ENCODE measurements at places on chromosomes 12 and 14.
A peak's percentile ranks its signal among the peaks of the same experiment; 100 is the strongest.

- DNase-seq: no peak
These were observed 2.0 kb downstream of the PKP2 start for GRCh38 chr12:32894566-32894965.

DNA sequence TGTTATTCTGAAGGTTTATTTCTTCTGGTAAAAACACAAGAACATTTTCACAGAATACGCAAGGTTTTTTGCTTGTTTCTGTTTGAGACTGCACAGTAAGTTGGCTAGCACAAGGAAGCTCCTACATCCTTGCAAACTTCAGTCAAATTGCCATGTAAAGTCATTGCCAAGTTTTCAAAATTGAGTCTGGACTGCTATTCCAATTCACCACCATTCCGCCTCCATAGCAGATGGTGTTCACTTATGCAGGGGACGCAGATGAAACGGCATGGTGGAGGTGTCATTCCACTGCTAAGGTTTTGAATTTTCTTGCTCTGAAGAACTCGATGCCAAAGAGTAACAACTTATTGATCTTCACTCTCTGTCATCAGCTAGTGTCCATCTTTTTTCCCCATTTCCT is 303.9 kb upstream of the SYT1 start:
- peak; percentile 50 for DNase-seq

- DNase-seq: no peak
These were observed 14.8 kb downstream of the JDP2 start for GRCh38 chr14:75442642-75443041.

DNA sequence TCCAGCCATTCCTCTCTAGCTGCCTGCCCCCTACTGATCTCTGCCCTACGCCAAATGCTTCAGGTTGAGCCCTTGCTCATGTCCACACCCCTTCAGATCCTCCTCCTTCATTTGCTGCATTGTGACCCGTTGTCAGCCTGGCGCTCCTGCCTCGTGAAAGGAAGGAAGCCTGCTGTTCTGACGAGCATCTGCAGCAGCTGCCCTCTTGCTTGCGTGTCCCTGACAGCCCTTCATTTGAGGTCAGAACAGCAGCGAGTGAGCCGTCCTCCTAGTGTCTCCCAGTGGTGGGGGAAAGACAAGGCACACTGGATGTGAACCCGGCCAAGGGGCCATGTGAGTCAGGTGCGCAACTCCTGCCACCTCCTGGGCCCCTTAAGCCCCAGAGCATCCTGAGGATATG is 3.0 kb upstream of the PIANP start:
- no peak for DNase-seq

- no peak for DNase-seq
These were observed 57.9 kb downstream of the RFLNA start for GRCh38 chr12:124352839-124353238.

GRCh38 chr12:79959484-79959883 is 24.6 kb upstream of the PPP1R12A start:
- peak; percentile 56 for DNase-seq

- no peak for DNase-seq
These were observed 11.9 kb downstream of the NAA25 start for GRCh38 chr12:112096667-112097066.

DNA sequence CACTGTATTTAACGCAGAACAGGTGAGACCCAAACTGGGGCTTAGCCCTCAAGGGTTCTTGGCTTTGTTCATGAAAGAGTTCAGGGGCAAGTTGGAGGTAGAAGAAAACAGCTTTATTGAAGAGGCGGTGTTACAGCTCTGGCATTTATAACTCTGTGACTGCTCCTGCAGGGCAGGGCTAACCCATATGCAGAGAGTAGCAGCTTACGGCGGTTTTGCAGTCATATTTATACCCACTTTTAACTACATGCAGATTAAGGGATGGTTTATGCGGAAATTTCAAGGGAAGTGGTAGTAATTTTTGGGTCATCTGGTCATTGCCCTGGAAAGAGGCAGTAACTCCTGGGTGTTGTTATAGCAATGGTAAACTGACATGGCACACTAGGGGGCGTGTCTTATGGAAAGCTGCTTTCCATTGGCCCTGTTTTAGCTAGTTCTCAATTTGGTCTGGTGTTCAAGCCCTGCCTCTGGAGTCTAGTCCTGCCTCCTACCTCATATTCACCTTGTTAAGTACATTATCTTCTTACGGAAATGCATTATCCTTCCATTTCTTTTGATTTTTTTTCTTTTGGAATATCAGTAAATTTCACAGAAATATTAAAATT is 1.8 kb upstream of the IAPP start:
- DNase-seq: no peak

GRCh38 chr12:42156232-42156631 is 11.6 kb upstream of the GXYLT1 start:
- no peak for DNase-seq

- DNase-seq: no peak
These were observed 32.8 kb upstream of the C14orf180 start for GRCh38 chr14:104546591-104547309.

DNA sequence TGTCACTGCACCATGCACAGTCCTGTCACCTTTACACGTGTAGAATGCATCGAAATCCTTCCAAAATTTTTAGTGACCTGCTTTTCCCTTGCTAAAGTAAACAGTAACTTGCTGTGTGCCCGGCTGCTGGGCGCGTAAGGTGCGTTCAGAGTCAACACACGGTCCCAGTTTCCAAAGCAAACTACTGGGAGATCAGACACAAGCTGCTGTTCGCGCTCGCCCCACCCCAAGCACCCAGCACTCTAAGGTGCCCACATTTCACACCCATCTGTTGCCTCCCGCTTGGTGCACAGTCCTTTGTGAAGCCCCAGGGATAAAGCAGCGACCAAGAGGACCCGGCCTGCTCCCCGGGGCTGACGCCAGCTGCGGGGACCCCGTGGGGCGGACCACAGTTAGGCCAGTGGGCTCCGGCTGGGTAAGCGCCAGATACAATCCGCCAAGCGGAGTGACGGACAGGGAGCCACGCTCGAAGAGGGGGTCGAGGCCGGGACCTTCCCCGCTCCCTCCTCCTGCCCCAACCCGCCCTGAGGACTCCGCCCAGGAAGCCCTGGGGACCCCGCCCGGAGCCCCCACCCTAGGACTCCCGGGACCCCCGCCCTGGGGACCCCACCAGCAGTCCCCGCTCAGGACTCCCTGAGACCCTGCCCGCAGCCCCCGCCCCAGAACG is 633 bp downstream of the STX2 start:
- DNase-seq: no peak

DNA sequence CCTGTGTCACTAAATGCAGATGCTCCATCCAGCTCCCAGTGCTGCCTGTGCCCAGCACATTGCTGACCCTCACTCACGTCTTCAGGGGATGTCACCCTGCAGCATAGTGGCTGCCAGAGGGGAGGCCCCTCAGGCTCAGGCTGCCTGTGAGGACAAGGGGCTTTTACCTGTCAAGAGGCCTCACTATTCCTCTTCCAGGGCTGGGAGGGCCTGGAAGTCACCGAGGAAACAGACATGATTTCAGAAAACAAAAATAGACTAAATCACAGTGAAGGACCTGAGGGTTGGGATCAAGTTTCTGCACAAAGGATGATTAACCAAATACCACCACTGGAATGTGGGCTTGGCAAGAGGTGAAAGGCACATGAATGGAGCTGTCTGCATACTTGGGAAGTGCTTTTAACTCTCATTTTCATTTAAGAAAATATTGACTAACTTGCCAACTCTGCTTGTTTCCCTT is 1202.3 kb downstream of the BCL11B start:
- no peak for DNase-seq

DNA sequence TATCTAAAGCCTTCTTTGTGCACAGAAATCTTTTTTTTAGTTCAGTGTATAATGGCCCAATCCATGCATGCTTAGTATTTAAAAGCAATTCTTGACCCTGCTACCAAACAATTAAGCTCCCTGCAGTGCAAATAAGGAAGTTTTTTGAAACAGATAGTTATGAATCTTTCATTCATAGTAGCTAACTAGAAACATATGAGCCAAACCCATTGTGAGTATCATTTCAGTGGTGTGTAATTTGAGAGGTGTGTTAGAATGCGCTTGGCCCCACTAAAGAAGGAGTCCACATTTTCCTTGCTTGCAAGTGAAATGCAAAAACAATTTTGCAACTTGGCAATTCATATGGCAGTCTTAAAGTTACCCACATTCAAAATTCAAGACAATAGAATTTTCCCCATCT is 14.4 kb downstream of the EPS8 start:
- DNase-seq: no peak

- no peak for DNase-seq
These were observed 144.4 kb upstream of the TMPO start for GRCh38 chr12:98370976-98371375.

GRCh38 chr14:75047506-75047905 is 3.8 kb downstream of the MLH3 start:
- no peak for DNase-seq

- no peak for DNase-seq
These were observed 934 bp upstream of the DCN start for GRCh38 chr12:91183551-91183950.

DNA sequence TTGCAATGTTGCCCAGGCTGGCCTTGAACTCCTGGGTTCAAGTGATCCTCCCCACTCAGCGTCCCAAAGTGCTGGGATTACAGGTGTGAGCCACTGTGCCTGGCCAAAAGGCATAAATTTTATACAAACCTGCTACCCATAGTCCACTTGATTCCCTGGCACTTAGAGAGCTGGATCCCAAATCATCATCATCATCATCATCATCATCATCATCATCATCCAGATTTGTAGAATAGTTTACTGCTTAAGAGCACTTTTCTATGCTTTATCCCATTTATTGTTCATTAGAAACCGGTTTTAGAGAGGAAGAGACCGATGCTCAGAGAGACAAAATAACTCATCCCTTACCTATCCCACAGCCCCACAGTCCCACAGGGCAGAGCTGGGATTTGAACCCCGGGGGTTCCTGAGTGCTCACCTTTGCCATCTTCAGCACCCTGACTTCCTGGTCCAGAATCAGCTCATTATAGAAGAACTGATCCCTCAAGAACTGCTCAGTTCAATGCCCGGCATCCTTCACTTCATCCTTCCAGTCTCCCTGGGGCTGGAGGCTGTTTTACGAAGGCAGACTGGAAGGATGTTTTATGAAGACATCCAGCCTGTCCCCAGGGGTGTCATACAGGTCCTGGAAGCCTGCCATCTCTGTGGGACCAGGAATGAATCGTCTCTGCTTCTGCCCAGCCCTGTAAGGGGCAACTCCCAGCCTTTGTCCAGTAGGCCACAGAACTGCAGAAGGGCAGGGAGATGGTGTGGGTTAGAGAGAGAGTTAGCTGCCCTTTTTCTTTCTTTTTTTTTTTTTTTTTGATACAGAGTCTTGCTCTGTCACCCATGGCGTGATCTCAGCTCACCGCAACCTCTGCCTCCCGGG is 20.2 kb upstream of the OASL start:
- no peak for DNase-seq

DNA sequence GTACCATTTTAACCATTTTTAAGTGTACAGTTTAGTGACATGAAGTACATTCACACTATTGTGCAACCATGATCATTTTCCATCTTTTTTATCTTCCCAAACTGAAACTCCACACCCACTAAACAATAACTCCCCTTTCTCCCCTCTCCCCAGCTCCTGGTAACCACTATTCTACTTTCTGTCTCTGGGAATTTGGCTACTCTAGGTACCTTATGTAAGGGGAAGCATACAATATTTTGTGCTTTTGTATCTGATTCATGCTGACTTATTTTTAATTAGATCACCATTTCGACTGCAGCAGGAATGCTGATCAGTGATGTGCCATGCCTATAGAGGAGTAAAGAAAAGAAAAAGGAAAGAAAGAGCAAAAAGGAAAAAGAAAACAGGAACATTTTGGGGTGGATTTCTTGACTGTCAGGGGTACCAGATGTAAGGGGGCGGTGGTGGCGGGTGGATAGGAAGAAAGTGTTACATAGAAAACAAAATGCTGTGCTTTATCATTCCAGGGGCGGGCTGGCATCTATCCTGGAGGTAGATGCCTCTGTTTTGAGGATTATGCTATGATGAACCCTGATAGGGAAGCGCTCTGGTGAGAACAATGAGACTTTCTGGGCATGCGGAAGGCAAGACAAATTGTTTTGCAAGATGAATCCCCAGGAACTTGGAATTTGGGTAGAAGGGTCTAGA is 45.2 kb upstream of the CTDSP2 start:
- no peak for DNase-seq

DNA sequence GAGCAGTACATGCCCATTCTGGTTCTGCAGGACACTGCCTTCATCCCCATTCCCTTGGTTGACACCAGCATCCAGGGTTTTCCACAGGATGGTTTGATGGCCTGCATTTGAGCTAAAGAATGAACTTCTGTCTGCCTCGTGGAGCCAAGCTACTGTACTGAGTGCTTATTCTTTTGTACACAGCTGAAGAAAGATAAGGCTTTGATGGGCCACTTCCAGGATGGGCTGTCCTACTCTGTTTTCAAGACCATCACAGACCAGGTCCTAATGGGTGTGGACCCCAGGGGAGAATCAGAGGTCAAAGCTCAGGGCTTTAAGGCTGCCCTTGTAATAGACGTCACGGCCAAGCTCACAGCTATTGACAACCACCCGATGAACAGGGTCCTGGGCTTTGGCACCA is 23.7 kb downstream of the BCL2L14 start:
- DNase-seq: no peak

- DNase-seq: no peak
These were observed 49.4 kb downstream of the IFNG-AS1 start for GRCh38 chr12:68038650-68039049.

DNA sequence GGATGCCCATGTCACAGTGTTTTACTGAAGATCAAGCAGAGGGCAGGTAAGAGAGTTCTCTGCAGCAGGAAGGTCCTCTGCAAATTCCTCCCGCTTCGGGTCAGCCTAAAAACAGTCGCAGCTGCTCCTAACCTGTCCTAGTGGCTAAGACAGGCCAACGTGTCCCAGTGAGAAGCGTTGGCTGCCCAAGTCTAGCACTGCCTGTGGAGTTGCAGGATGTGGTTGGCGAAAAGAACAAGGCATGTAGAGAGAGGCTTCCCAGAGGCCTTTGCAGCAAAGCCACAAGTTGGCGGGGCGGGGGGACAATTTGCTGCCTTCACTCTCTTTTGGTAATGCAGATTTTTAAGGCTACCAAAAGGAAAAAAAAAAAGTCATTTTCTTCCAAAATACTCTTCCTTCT is 340.1 kb downstream of the BCL11B start:
- no peak for DNase-seq
